HL-60 (cell line): ENCODE measurements at places on chromosomes 7 and 10.

GRCh38 chr7:137544453-137545058 is 201.0 kb upstream of the PTN start:
- DNase-seq = no peak

DNA sequence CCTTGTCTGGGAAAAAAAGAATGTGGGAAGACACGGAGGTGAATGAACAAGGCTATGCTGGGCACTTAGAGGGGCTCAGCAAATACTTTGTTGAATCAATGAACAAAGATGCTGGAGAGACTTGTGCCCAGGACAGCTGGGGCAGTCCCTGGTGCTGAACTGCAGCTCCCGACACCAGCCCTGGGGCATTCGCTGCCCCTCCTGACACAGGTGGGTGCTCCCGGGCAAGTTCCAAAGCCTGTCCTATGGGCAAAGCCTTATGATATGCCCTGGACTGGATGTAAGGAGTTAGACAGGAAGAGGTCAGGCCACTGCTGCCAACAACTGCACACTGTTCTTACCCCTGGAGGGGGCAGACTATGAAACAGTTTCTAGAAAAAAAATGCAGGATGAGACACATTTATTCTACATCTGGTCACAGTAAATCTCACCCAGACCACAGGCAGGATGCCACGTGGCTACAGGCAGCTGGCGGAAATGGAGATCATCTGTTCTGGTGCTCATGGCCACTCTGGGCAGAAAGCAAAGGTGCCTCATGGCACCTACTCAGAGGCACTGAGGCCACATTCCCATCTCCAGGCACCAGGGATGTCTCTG is 21.9 kb upstream of the FRAT2 start:
- DNase-seq = no peak

DNA sequence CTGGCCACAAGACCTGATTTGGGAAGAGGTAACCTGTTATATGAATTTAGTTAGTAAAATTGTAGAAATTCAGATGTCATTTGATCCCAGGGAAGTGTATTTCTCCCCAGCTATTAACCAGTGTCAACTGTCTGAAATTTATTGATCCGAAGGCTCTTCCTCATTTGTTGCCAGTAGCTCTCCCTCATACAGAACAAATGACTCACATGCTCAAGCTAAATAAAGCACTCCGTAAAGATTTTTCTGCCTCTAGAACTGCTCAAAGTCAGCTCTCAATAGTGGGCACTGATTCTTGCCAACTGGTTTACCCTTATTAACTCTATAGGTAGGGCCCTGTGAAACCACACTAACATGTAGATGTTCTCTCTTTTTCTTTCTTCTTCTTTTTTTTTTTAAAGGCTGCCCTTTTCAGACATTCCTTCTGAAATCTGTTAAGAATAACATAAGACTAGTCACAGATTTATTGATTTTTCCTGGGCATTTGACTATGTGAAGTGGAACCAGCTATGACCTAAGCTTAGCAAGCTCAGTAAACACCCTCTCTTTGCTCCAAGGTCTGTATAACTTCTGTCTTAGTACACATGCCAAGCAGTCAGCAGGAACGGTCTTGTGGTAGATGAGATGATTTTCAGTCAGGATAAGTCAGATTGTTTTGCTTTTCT is 21.8 kb downstream of the RPA3 start:
- DNase-seq = no peak

DNA sequence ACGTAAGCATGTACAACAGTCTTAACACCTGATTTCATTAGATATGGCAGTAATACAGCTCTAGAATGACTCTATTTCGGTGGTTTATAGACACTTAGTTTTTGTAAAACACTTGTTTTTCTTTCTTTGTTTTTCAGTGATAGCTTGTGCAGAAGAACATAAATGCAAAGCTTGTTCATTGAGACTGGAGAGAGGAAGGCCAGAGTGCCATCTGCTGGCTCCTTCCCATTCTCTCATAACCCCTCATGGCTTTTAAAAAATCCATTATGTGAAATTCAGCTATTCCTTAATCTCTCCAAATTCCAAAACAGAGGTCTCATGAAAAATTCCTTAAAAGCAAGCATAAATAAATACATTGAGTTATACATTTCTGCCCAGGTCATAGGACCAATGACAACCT is 76.3 kb downstream of the CACNB2 start:
- DNase-seq = no peak

DNA sequence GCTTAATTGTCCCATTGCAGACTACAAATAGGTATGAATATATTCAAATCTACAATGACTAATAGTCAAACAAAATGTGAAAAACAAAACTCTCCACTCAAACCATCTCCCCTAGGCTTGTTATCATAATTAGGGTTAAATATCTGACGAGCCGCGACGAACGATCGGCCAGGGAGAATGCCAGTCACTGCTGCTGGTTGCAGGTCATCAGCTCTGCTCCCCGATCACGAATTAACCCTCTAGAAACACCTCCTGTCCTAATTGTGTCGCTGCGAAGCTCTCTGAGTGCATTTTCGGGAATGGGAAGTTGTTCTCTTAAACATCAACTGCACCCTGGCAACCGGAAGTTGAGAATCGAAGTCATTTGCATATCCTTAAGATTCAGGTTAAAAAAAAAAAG is 167.3 kb downstream of the TCERG1L start:
- no peak for DNase-seq

DNA sequence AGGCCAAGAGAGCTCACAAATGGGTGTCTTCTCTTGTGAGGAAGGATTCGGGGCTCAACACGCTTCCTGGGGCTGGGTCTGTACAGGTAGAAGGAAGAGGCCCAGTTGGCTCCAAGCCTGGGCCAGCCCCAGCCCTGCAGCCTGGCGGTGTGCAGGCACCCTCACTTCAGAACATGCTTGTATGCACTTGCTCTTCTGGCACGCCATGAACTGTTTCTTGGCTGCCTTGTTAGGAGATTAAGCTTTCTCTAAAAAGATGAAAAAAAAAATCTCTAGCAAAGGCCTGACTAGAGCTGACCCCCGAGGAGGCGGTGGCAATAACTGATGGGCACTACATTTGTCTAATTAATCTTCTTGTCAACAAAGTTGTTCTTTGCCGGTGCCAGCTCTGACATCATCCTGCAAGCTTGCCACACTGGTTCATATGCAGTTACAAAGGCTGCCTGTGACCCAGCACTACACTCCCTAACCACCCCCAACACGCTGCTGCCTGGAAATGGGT is 94.7 kb downstream of the WDR11 start:
- no peak for DNase-seq

GRCh38 chr7:47741984-47742383 is 160.1 kb upstream of the TNS3 start:
- DNase-seq = no peak

GRCh38 chr7:93044147-93044810 is 73.5 kb downstream of the SAMD9 start:
- no peak for DNase-seq

DNA sequence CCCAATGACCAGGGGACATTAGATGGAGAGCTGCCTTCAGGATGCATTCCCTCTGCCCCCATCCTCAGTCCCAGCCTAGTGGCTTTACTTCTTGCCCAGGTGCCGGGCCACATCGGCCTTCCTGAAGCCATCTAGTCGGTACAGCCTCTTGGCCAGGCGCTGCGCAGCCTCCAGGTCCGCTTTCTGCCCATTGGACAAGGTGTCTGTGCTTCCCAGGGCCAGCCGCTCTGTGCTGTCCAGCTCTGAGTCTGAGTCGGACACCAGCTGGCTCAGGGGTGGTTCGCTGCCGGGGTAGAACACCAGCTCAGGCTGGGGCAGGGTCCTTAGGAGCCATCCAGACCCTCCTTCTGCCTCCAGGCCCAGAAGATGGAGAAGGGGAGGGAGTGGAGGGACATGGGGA is 6.3 kb downstream of the PSD start:
- DNase-seq = no peak

DNA sequence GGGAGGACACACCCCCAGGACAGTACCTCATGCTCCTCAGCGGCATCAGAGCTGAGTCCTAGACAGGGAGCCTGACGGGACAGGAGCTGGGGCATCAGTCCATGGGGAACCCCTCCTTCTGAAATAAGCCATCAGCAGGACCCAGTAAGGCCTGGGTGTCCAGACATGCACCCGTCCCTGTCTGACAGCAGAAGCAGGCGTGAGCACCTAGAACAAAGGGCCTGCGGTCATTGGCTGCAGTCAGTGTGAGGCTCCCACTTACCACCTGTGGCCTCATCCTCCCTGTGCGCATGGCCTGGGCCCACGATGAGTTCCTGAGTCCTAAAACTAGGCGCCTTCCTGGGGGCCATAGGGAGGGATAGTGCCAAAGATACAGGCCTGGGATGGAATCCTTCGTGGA is 484.7 kb downstream of the PTPRN2 start:
- no peak for DNase-seq

- DNase-seq = no peak
These were observed 88.5 kb downstream of the DLG5 start for GRCh38 chr10:77837925-77838595.

DNA sequence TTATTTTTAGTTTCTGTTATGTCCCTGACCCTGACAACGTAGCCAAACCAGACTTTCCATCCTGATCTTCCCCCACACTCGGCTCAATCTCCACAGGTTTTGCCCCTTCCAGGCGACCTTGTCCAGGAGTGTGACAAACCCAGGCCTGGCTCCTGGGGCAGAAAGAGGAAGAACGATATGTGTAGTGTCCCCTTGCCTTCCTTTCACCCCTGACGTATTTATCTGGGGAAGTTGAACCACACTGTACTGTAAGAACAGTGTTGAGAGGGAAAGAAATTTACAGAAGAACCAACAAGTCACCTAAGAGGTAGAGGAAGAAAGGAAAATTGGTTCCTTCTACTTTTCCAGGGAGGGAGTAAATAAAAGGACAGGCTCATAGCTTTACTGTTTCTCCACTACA is 158.0 kb downstream of the VTI1A start:
- DNase-seq = peak; percentile 53

GRCh38 chr7:47291461-47292081 is 290.3 kb downstream of the TNS3 start:
- no peak for DNase-seq

DNA sequence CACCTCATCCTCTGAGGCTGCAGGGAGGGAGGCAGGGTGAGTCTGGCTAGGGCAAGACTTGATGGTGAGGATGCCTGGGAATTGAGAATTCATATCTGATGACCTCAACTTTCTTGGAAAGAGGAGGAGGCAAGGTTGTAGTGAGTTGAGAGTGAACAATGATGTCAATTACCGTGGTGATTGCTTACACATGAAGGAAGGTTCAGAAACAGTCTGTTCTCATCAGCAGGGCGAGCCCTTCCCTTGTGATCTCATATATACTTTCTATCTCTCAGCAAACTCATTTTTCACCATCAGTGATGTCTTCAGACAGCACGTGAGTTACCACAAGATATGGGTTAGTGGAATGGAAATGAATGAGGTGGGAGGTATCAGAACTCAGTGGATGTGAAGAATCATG is 20.1 kb upstream of the COL13A1 start:
- no peak for DNase-seq

GRCh38 chr10:13184276-13184675 is 22.9 kb downstream of the MCM10 start:
- no peak for DNase-seq

GRCh38 chr7:157713591-157713990 is 376.8 kb downstream of the DNAJB6 start:
- no peak for DNase-seq

DNA sequence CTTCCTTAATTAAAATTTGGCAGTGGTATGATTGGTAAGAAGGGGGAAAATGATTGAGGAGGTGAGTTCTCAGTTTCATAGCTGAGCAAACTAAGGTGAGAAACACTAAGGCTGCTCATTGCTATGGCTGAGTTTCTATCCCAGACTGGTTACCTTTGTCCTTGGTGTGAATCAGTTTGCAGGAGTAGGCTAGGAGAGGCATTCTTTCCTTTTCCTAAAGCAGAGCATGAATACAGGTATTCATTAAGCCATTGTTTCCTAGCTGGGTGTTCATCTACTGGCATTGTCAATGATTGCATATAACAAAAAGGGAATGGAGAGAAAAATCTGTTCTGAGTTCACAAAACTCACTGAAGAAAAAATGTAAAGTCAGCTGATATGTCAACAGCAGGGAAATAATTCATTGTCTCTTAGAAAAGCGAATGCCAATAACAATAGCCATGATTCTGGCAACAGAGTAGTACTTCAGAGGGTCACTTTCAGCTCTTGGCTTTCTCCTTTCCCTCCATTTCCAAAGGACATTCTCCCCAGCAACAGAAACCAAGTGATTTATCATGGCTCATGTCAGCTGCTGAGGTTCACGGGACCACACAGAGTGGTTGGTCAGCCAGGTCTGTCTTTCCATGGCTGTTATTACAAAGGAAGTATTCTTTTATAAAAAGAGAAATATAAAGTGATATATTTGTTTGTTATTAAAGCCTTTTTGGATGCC is 234.0 kb downstream of the BICC1 start:
- DNase-seq = no peak

GRCh38 chr7:80881351-80881900 is 37.4 kb downstream of the SEMA3C start:
- no peak for DNase-seq

- DNase-seq = no peak
These were observed 90.2 kb downstream of the FRMD4A start for GRCh38 chr10:14240253-14241189.

DNA sequence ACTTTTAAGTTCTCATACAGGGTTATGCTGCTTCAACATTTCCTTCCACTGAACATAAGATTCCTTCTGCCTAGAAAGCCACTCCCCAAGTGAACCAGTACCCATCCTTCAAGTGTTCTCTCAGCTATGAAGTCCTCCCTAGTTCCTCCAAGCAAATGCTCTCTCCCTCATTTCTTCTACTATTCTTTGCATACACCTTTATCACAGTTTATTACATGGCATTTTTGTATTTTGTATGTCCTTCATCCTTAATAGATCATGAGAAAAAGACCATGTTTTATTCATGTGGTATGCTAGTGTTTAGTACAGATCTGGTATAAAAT is 1.9 kb downstream of the SYPL1 start:
- DNase-seq = no peak

GRCh38 chr10:19862811-19863515 is 46.7 kb downstream of the PLXDC2 start:
- DNase-seq = no peak

GRCh38 chr7:72709909-72710308 is 118.1 kb downstream of the TYW1B start:
- DNase-seq = no peak

DNA sequence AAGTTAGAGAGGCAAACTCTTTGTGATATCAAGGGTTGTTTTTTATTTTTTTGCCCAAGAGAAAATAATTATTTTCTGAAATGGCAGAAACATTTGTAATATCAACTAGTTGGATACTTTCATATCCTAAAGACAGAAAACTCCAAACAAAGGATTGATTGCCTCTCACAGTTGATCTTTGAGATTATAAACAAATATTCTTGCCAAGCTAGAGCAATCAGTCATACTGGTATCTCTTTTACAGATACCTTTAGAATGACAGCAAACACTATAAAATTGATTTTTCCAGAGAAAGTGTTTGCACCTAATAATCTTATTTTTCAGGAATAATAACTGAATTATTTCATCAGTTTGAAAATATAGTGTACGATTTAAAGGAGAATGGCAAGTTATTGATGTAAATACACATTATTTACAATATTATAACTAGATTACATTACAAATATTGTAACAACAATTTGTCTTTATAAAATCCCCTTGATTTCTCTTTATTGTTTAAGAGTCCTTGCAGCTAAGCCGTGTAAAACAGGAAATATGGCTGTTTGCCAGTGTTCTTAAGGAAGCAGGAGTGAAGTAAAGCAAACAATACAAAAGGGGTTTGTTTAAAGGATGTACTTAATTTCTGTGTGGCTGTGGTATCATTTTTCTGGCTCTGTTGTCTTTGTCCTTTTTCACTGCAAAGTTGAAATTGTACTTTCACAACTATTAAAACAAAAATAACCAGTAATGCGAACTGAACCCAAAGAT is 58.4 kb downstream of the MAPK8 start:
- DNase-seq = no peak

GRCh38 chr7:69782917-69783684 is 184.8 kb downstream of the AUTS2 start:
- no peak for DNase-seq

GRCh38 chr7:85829817-85830432 is 643.1 kb upstream of the SEMA3D start:
- no peak for DNase-seq
